OCI-LY7 (cell line): ENCODE measurements at places on chromosomes 2 and 18. TPM values are rescaled to one million over a fixed set of nuclear protein-coding genes. Genes with fewer than 3 reads are reported as not detected.

Gene PARD6G
- not detected in 2 replicates for total RNA-seq

Gene UBE2F
- total RNA-seq, result 21.0 and 27.1 TPM in 2 replicates

Gene LRATD1
- total RNA-seq, result not detected in 2 replicates

Gene RUFY4
- not detected in 2 replicates for total RNA-seq

- DNase-seq, result no peak
Observed at GRCh38 chr2:62209427-62209991, 13.6 kb downstream of the B3GNT2 start.

- DNase-seq, result no peak
Observed at GRCh38 chr18:63262369-63263335, 56.9 kb downstream of the BCL2 start.

GRCh38 chr2:64905338-64906024, 83.7 kb upstream of the SLC1A4 start:
- peak; percentile 67 for DNase-seq

DNA sequence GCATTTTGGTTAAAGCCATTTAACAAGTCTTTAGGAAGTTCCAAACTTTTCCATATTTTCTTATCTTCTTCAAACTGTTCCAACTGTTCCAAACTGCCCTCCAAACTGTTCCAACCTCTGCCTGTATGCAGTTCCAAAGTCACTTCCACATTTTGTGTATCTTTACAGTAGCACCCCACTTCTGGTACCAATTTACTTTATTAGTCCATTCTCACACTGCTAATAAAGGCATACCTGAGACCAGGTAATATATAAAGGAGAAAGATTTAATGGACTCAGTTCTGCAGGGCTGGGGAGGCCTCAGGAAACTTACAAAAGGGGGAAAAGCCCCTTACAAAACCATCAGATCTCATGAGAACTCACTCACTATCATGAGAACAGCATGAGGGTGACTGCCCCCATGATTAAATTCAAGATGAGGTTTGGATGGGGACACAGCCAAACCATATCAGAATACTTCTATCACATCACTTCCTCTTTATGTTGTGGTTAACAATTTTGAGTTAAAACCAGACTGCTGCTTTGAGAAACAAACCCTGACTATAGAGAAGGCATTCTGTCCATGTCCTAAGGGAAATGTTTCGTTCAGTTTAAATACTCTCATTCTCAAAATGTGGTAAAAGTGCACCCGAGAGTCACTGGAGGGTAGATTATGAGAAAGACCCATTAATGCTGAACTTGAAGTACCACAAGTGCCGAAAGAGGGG, 11.0 kb downstream of the IL18R1 start:
- DNase-seq, result no peak

DNA sequence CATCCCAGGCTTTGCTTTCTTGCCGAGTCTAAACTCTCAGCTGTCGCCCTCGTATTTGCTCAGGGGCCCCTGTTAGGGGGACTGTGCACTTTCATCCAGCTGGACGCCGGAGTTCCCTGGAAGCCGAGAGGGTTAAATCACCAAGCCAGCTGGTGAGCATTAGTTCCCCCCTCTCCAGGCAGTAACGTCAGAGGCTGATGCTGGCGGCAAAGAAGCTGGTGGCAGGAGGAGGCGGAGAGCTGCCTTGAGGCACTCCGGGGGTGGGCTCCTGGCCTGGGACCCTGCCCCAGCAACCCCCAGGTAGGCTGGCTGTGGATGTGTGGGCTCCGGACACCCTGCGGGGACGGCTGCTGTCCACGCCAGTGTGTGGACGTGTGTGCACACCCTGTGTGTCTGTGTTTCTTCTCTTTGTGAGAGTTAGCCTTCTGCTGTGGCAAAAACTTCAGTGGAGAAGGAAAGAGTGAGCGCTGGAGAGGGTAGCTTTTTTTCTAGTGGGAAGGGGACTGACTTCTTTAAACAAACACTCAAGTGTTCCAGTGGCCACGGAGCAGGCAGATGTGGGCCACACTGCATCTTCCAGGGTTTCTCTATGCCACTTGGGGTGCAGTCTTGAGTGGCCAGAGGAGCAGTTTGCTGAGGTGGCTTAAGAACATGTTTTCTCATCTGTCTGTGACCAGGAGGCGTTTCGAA, 84.7 kb downstream of the GLI2 start:
- no peak for DNase-seq

GRCh38 chr2:128727404-128727803, 408.7 kb upstream of the HS6ST1 start:
- DNase-seq, result no peak
